ENCODE measurements at places on chromosomes 7 and 10.

DNA sequence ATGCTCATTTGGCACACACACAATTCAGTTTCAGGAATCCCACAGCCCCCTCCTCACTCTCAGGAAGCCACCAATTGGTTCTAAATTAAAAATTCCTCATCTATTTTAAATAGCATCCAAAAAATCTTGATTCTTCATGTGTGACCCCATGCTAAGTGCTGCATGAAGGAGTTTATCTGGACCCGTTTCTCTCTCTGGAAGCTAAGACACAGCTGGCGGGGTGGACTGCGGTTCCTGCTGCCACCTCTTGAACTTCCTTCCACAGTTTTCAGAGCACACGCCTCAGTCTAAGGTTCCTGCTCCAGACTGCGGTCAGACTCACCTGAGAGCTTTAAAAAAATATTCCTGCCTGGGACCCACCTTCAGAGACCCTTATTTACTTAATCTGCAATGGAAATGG lies 34.5 kb downstream of the LYZL1 start:
- DNase-seq: no peak

GRCh38 chr10:84337199-84337598 lies 8.8 kb downstream of the CCSER2 start:
- peak; percentile 33 for DNase-seq

- DNase-seq: peak; percentile 90
Measured at GRCh38 chr10:122461367-122461728, at the start of gene HTRA1. TSS of gene HTRA1 (plus strand) at chr10:122461553. CDS start at chr10:122461653, 100 bp downstream.

- no peak for DNase-seq
Measured at GRCh38 chr10:22976534-22976933, 48.7 kb downstream of the ARMC3 start.

- DNase-seq: no peak
Measured at GRCh38 chr7:400901-401485, 111.0 kb downstream of the FOXL3 start.

DNA sequence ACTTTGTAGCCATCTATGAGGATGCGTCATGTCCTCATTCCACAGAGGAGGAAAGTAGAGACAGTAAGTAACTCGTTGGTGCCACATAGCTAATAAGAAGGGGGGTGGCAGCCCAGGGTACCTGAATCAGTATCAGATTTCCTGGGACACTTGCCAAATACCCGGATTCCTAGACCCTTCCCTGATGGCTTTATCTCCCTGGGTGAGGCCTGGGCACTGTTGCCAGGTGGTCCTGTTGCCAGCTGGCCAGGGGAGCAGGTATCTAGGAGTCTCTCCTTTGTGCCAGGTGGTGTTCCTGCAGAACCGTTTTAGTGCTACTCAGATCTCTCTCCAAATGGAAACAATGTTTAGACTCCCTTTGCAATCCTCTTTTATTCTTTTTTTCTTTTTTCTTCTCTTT lies 12.7 kb downstream of the SLC29A3 start:
- DNase-seq: no peak

Measured in AG08396 (cell line).